ENCODE measurements at places on chromosomes 7 and 10.

GRCh38 chr10:5165738-5166137 lies 19.2 kb downstream of the AKR1C8 start:
- no peak for DNase-seq

GRCh38 chr10:130814610-130815009 lies 496.9 kb downstream of the TCERG1L start:
- DNase-seq, result no peak

- no peak for DNase-seq
These were observed 20.2 kb upstream of the MYL7 start for GRCh38 chr7:44161371-44161770.

DNA sequence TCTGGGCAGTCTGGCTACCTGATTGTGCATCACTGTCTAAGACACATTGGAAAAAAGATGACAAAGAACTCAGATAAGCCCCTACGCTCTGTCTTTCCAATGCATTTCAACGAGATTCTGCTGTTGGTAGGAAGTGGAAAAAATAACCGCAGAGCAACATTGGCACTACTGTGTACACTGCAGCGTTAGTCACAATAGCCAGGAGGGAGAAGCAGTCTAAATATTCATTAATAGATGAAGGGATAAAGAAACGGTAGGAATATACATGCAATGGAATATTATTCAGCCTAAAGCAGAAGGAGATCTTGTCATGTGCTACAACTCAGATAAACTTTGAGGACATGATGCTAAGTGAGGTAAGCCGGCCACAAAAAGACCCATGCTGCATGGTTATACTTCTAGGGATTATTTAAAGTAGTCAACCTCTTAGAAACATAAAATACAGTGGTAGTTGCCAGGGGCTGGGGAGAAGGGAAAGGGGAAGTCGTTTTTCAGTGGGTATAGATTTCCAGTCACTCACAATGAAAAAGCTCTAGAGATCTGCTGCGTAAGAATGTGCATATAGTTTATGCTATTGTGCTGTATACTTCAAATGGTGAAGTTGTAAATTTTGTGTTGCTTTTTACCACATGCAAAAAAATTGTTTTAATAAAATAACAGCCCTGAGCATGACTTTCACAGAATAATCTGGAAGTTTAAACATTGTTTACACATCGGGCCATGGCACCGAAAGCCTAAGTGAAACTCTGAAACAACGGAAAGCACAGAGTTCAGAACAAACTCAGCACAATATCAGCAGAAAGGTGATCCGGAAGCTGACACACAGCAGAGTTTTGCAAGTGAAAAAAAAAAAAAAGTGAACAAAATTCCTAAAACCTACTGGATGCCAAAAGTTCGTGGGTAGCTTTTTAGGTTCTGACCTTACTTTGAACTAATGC lies 40.1 kb downstream of the ELMO1 start:
- DNase-seq, result peak; percentile 51

DNA sequence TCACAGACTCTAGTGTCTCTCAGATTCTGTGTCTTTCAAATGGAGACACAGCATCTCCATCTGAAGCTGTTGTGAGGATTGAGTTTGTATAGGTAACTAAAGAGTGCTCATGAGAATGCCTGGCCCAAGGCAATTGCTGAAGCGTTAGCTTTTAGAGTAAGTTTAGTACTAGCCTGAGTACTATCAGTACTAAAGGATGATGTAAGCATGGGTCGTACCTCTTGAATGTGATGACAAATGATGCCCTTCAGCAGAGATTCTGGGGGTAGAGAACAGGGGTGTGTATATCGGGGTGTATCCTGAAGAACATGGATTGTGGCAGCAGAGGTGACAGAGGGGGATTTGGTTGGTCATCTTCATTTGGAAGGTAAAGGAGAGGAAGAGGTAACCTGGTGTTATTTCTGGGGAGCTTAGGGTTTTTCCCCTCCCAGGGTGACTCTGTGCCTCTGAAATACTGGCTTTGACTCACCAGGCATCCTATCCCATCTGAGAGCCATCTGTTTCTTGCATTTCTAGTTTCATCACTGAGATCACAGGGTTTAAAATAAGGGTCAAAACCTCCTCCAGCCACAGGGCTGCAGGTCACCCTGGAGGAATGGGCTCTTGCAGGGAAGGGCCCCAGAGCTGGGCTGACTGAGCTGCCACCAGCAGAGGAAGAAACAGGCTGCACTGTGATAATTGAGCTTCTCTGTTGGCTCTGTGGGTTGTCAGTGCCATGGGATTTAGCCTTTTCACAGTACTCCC lies 756.0 kb downstream of the KCNMA1 start:
- no peak for DNase-seq

Data from T-helper 1 cell (primary cell).